ENCODE measurements at places on chromosomes 4 and X.

GRCh38 chr4:99821918-99822503 lies 5.4 kb downstream of the DAPP1 start:
- DNase-seq: no peak

DNA sequence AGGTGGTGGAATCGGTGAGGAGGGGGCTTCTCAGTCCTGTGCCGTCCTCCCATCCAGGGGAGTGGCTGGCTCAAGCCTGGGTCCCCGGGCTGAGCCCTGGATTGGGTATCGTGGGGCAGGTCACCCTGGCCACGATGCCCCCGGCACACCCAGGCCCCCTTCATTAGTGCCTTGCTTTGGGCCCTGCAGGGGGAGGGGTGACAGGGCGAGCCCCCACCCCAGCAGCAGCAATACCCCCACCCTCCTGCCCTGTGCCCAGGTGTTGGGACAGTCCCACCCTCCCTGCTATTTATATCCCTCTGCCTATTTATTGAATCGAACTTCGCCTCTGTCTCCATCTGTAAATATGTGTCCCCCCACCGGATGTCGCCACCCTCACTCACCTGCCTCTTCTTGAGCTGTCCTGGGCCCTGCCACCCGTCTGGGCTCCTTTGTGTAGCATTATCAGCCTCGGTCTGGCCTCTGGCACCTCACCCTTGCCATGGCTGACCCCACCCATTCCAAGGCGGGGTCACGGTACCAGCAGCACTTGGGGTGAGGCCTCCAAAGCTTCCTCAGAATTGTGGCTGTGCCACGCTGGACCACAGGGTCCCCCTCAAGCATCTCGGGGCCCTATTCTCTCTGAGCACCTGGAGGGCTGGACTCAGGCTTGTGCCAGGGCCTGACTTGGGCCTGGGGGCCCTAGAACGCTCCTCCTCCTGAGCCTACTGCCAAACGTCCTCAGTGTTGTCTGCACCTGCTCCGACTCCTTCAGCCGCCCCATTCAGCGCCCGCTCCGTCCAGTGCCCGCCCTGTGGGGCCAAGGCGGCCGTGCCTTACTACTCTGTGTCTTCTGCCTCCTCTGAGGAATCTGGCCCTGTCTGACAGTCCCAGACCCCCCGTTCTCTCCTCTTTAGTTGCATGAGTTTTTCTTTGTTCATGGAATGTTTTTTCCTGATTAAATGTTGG lies 6.1 kb downstream of the LAGE3 start:
- DNase-seq: no peak

GRCh38 chrX:106874075-106874474 lies 29.1 kb downstream of the RIPPLY1 start:
- DNase-seq: no peak

DNA sequence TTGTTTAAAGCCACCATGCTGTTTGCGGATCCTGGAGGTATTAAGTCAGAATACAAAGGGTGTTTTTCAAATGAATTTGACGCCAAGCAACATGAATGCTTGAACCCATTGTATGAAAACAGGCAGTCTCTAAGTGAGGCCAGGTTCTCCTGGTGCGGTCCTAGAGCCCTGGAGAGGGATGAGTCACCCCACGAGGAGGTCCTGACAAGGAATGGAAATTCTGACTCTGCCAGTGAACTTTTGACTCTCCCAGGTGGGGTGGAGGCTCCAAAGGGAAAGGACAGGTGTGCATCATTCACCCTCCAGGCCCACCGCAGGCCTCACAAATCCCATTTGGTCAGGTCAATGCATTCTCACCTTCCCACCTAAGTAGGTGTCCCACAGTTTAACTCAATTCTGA lies 1.5 kb downstream of the TRIM2 start:
- no peak for DNase-seq

DNA sequence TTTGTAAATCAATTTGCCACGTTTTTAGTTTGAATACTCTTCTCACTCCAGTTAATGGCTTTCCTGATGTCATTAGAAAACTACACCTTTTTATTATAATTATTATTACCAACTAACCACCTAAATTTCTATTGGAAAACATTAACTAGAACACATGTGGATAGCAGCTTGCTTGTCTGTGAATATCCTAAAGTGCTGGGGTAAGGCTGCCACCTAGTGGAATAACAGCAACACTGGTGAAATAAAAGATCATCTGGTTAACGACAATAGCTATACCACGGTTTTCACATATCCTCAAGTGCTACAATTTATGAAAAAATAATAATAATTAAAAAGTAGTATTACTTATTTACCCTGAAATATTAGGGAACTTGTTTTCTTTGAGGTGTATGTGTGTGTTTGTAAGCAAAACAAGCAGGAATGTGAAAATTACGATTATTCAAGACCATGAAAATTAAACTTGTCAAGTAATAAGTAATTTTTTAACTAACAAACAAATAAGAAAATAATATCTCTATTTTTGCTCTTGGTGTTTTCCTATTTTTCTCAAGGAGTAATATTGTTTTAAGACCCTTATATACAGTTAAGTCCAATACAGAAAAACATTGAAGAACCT lies 130.1 kb upstream of the TECRL start:
- peak; percentile 70 for DNase-seq

DNA sequence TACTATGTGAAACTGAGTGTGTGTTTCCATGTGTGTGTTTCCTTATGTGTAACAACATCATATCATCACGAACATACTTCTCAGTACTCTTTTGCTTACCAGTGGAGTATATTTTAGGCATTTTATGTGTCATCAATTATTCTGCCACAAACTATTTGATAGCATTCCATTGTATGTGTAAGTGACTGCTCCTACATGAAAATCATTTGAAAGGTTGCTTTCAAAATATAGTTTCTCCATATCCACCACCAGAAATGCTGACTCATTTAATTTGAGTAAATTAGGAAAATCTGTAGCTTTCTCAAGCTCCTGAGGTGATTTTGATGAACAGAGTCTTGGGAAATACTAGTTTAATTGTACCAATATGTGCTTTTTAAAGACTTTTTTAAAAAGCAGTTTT lies 376.2 kb downstream of the PCDH18 start:
- no peak for DNase-seq

DNA sequence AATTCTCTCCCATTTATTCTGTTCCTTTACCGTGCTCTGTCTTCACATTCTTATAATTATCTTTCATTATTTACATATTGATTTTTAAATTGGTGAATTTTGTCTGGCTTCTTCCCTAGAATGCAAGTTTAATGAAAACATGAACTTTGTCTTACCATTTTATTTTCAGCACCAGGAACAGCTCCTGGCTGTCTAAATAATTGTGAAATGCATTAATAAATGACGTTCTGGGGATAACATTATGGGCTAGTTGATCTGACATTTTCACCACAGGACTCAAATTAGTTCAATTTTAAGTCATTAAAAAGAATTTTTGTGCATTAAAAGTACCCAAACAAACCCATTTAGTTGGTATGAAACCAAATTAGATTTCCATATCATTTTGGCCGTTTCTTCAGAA lies 97.5 kb downstream of the KCTD8 start:
- DNase-seq: no peak
